Large intestine (tissue), 12 donors: ENCODE measurements at places on chromosomes 1 and 21. TPM values are rescaled to one million over a fixed set of nuclear protein-coding genes. Genes with fewer than 3 reads are reported as not detected.

DNA sequence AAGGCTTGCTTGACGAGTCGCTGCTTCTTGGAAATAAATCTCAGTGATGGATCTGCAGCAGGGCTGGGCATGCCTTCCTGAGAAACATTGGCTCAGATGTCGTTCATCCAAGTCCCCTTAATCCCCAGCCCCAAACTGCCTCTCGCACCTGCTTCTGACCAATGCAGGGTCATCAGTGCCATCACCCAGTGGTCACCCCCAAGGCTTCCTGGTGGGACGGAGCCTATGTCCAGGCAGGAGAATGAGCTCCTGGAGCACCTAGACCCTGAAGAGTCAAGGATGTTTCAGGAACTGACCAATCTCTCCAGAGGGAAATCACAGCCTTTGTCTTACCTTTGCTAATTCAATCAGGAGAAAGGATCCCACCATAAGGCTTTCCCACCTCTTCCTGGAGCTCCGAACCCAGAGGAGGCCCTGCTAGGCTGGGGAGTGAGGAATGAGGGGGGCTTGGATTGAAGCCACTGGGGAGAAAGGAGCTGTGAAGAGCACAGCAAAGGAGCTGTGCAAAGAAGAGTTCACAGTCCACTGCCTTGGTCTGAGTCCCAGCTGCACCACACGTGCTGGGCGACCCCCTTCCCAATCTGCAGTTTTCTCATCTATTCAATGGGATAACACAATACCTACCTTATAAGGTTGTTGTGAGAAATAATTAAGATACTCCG is 416.1 kb downstream of the NPHP4 start:
- DNase-seq: no peak

DNA sequence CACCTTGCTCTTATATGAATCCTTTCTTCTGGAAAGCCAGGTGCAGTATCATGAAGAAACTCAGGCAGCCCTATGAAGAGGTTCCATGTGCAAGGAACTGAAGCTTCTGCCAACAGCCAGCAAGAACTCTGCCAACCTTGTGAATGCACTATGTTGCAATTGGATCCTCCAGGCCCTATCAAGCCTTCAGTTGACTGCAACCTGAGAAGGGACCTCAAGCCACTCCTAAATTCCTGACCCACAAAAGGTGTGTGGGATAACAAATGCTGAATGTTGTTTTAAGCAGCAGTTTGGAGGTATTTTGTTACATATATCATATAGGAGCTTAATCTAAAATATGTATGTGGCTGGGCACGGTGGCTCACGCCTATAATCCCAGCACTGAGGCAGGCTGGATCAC is 84.0 kb downstream of the RERE start:
- DNase-seq: no peak

DNA sequence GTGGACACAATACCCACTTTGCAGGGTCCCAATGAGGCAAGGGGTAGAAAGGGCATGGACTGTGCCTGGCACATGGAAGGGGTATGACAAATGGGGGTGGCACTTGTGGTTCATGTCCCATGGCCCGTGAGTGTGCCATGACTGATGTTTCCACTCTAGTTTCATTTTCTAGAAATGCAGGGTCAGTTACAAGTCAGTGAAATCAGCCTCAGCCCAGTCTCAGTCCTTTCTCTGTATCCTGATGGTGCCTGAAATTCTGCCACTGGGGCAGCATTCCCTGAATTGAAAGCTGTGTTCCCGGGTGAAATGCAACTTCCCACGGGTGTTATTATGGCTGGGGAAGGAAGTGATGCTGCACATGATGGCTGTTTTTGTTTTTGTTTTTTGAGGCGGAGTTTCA is 110.8 kb upstream of the ZBTB40 start:
- DNase-seq: no peak

- no peak for DNase-seq
Measured at GRCh38 chr21:34519016-34519415, 7.0 kb upstream of the KCNE1 start.

DNA sequence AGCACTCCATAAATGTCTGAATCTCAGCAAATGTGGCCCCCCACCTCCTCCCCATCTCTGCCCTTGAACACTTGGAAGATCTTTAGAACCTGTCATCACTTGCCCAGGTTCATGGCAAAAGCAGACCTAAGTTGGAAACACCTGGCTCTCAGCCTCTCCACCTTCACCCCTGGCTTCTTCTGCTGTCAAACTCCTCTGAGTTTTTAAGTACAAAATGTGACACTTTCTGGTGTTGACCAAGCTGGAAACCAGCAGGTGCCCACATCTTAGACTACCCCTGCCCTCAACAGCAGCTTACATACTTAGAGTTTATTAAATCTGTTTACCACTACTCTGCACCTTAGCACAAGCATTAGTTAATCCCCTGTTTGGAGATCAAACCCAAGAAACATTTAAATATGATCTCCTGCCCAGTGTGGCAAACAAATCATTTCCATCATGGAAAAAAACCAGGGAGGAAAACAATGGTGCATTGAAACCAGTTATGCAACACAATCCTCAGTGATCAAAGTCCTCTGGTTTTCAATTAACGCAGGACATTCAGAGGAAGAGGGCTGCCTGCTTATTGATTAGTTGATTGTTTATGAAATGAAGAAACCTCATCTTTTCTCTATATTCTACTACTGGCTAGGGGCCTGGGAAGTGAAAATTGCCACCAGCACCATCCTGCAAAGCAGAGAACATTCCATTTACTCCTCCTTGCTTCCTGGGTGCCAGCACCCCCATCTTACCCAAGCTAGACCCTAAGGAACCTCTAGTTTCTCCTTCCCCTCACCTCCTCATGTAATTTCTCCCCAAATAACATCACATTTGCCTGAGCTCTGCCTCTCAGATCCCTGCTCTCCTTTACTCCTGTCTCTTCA is 139.4 kb upstream of the RAB4A start:
- DNase-seq: peak; percentile 87

DNA sequence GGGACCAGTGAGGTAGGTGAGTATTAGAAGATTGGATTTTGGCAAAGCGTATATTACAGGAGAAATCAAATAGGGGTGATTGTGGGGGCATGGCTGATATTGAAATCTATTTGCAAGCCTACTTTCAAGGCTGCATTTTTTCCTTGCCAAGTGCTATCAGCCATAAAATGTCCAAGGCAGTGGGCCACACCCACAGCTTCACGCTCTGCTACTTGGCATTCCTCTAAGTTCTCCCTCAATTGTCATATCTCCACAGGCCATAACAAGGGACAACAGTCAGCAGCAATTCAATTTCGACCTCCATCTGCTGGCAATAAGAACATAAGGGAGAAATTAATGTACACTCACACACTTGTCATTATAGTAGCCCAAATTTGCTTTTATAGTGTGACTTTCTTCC is 667.1 kb upstream of the PKN2 start:
- peak; percentile 21 for DNase-seq

GRCh38 chr1:226001963-226002666 is 3.0 kb upstream of the SDE2 start:
- DNase-seq: peak; percentile 68

DNA sequence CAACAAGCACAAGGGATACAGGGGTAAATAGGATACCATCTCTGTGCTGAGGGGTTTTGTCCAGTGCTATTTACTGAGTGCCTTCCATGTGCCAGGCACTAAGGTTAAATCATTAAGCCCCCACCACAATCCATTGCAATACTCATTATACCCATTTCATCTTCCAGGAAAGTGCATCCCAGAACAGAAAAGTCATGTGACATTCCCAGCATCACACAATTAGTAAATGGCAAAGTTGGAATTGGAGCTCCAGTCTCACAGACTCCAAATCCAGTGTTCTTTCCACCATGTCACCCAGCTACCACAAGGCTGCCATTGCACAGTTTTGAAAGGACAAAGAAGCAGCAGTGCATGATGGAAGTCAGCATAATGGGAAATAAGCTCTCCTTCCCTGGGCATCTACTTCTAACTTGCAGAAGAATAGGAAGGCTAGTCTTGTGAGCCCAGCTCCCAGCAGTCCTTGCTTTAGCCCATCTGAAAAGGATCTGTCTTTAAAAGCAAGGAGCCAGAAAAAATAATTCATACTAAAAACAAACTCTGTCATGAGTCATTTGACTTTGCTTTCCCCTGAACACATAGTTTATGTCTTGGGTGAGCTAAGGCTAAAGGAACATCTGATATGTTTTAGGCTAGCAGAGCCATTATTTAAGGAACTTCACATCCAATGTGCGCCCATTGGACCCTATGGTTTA is 111.4 kb upstream of the HOOK1 start:
- no peak for DNase-seq

- no peak for DNase-seq
Measured at GRCh38 chr1:232393444-232394146, 236.3 kb downstream of the SIPA1L2 start.

GJA9 gene
- polyA plus RNA-seq: 0.42 TPM

- DNase-seq: no peak
Measured at GRCh38 chr1:36365381-36365780, 20.3 kb downstream of the STK40 start.

DNA sequence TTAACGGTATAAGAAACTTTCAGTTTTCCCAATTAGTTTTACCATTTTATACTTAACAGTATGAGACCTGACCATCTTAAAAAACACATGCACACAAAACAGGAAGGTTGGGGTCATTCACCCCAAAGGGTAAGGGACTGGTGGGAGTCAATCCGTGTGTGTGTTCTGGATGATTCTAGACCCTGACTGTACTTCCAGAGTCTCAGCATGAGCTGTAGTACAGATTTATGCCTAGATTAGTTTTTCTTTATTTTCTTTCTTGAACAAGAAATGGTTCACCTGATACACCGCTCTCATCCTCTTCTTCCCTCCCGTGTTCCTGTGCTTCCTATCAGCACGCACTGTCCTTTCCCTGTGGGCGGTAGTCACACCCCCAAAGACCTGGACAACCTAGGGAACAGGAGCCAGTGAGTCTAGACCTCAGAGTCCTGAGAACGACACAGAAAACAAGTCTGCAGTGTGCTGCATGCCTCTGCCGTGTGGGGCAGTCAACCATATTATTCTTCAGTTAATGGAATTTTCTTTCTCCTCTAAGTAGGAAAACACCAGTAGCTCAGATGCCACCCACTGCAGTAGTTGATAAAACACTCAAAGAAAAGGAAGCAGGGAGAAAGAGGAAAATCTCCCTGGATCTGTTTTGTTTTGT is 38.9 kb upstream of the MRPS6 start:
- no peak for DNase-seq

GRCh38 chr1:33275706-33276572 is 19.6 kb downstream of the ZNF362 start:
- DNase-seq: no peak

DNA sequence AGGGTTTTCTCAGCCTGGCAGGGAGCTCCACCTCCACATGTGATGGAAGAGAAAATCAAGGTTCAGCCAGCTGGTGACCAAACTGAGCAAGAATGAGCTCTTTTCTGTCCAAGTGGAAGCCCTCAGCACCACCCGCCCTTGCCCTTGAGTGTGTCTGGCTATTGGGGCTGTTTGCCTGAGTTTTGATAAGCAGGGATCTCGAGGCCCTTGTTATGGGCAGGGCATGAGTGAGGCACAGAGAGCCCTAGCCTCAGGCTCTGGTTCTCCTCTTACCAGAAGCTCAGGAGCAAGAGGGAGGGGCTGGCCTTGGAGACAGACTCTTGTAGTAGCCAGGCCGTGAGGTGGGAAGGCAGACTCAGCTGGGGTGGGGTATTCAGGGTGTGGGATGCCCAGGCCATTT is 37.5 kb upstream of the ARF1 start:
- DNase-seq: no peak

- peak; percentile 31 for DNase-seq
Measured at GRCh38 chr1:156608981-156609380, 7.7 kb upstream of the GPATCH4 start.

DNA sequence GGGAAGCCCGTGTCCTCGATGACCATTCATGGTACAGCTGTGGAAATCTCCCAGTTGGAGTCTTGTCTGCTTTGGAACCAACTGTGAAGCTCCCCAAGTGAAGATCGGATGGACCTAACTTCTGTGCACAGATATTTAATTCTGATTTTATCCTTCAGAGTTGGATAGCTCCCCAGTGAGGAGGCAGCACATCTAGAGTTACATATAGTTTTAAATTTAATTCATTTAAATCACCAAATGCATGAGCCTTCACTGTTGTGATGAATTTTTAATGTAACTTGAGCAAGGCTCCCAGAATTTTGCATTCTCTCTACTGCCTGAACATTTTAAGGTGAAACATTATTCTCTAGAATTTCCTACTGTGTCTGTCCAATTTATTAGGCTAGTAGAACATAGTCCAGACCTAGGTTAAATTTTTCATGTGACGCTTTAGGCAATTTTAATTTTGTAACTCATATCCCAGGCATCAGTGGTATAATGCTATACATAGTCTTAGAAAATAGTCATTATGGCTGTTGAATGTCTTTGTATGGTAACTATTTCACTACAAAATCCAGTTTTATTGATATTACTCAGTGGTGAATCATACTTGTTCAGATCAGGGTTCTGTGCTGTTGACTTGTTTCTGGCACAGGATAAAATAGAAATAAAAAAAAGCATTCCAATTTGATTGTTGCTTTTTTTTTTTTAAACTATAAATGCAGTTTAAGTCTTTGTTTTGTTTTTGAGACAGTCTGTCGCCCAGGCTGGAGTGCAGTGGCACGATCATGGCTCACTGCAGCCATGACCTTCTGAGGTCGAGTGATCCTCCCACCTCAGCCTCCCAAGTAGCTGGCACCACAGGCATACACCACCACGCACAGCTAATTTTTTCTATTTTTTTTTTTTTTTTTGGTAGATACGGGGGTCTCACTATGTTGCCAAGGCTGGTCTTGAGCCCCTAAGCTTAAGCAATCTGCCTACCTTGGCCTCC is 66.9 kb downstream of the PRDM2 start:
- DNase-seq: no peak

GRCh38 chr1:36537190-36537768 is 54.6 kb upstream of the CSF3R start:
- no peak for DNase-seq
